ENCODE measurements at places on chromosomes 2 and 18.

- DNase-seq: no peak
These were observed 290.5 kb downstream of the GULP1 start for GRCh38 chr2:188582211-188582610.

DNA sequence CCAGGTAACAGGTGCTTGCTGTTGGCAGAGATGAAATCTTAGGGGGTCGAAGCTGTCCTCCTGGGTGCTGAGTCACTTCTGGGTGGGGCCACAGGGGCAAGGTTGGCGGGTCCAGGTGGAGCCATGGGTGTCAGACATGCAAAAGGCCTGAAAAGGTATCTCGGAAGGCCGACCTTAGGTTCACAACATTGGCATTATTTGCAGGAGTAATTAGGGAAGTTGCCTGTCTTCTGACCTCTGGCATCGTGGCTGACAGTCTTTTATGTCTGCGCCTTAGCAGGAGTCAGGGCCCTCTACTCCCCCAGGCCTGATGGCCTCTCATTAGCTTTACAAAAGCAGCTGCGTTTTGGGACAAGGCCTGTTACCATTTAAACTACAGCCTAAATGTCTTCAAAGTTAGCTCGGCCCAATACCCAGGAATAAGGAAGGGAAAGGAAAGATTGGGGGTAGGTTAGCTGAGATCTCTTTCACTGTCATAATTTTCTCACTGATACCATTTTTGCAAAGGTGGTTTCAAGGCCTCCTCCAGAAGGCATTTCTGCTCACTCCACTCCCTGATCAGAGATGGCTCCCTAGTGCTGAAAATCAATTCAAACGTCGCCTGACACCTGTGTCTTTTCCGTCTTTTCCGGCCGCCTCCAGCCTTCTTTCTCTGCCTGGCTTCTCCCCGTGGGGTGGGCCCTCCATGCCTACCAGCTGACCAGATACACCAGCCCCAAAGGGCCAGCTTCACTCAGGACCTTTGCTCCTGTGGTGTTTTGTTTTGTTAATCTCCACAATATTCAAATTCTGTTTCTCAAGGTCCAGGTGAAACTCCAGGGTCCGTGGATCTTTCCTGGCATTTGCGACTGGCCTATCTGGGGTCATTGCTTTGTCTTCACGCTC, 90.8 kb downstream of the RHOB start:
- DNase-seq: no peak

GRCh38 chr18:22238036-22238435, 68.6 kb downstream of the GATA6 start:
- DNase-seq: no peak

DNA sequence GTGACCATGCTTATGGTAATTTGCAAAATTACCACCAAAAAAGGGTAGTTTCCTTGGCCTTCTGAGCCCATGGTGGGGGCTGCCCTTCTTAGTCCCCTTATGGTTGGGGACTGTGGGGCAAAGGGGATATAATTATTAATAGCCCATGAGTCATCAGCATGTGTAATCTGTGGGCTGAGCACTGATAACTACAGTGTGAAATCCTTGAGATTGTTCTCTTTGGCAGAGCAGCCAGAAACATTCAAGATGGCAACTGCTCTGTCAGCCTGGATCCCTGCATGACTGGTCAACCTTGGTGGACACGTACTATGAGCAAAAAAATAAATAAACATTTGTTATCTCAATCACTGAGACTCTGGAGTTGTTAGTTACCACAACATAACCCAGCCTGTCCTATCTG, 61.3 kb downstream of the MGAT4A start:
- no peak for DNase-seq

DNA sequence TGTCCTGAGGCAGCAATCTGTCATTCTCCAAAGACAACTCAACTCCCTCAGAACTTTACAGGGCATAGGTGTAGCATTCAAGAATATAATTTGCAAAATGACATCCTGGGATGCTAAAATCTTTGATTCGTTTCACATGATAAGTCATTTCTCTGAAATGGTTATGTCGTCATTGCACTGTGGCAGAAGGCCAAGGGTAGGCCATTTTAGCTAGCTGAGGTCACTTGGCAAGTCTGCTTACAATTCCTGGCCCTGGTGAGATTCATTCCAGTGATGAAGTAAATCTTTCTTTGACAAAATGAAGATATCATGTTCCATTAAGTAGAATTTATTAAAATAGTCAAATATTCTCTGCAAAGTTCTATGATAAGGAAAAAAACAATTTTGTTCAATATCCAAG, 1410.3 kb upstream of the LRRTM1 start:
- DNase-seq: no peak

DNA sequence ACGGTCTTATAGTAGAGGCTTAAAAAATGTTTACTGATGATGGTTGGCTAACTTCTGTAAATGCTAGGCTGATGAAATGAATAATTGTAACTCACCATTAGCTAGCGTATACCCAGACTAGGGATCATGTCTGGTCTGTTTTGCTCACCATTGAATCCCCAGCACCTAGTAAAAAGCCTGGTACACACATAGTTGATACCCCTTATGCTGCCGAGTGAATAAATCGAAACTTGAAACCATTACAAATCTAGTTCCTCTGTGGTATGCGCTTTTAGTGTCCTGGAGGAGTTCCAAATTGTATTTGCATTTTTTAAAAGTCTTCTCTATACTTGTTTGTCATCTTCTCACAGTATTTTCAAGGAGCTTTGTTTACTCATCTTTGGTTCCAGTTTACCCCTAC, 1.3 kb downstream of the TAF1B start:
- DNase-seq: no peak

DNA sequence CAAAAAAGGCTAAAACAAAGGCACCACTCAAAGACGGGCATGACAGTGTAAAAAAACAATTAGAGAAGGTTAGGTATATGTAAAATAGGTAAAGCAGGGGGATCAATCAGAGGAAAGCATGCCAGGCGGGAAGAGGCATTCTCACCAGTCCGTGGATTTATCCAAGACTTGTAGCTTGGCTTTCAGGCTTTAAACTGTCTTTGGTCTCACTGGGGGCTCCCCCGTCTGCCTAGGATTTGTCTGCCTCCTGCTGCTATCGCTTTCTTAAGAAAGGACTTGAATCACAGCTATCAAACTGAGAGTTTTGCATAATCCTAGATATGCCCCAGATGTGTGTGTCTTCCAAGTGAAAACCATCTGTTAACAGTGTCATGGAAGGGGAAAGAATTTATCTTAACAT, 11.1 kb upstream of the GORASP2 start:
- DNase-seq: no peak

GRCh38 chr2:27830656-27831055, 59.1 kb downstream of the MRPL33 start:
- no peak for DNase-seq

GRCh38 chr2:34025196-34025595, 426.1 kb upstream of the FAM98A start:
- no peak for DNase-seq

- DNase-seq: no peak
These were observed 681.3 kb downstream of the ADCYAP1 start for GRCh38 chr18:1585881-1586488.

DNA sequence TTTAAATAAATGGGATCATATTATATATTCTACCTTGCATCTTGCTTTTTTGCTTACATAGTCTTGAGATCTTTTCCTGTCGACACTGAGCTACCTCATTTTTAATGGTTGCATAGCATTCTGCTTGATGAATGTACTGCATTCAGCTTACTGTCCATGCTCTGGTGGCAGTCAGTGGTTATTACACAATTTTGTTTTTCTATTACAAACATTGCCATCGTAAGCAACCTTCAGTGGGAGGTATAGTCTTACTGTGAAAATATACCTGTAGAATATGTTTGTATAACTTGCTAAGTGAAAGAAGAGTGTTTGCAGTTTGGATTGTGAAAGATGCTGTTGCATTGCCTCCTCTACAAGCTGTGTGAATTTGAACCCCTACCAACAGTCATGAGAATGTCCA, 43.4 kb downstream of the UBXN4 start:
- DNase-seq: no peak

DNA sequence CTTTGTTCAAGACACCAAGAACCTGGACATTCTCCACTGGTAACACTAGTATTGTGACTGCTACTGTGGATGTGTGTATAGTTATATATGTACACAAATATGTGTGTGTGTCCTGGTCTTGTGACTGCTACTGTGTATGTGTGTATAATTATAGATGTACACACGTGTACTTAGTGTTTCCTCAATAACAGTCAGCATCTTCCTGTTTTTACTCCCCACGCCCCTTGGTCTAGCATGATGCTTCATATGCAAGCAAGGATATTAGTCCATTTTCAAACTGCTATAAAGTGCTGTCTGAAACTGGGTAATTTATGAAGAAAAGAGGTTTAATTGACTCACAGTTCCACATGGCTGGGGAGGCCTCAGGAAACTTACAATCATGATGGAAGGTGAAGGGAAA, 802.7 kb downstream of the RNF144A start:
- DNase-seq: no peak

GRCh38 chr2:169230204-169230603, 132.1 kb downstream of the LRP2 start:
- no peak for DNase-seq

DNA sequence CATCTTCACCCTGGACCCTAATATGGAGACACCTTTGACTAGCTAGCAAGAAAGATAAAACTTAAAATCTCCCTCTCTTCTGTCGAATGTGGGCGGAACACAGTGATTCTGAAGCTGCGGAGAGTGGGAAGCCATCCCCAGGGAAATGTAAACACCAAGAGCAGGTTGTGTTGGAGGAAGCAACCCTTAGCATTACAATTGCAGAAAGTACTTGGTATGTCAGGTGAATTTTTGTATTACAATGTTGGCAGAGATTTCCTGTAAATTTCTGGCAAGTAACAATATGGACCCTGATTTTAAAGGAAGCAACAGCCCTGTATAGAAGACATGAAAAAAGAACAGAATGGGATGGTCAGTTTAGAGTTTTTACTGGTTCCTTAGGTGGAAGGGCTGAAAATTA, 35.8 kb downstream of the TSN start:
- no peak for DNase-seq

DNA sequence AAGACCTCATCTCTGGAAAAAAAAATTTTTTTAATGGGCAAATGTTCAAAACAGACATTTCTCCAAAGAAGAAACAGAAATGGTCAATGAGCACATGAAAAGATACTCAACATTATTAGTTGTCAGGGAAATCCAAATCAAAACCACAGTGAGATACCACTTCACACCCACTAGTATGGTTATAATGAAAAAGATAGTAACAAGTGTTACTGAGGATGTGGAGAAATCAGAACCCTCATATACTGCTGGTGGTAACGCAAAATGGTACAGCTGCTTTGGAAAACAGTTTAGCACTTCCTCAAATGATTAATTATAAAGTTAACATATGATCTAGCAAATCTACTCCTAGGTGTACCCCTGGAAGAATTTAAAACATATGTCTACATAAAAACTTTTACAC, 29.0 kb upstream of the TCF7L1 start:
- no peak for DNase-seq

- DNase-seq: no peak
These were observed 193.0 kb downstream of the NAPG start for GRCh38 chr18:10718809-10719208.

GRCh38 chr2:212815453-212815852, 276.9 kb upstream of the ERBB4 start:
- no peak for DNase-seq

DNA sequence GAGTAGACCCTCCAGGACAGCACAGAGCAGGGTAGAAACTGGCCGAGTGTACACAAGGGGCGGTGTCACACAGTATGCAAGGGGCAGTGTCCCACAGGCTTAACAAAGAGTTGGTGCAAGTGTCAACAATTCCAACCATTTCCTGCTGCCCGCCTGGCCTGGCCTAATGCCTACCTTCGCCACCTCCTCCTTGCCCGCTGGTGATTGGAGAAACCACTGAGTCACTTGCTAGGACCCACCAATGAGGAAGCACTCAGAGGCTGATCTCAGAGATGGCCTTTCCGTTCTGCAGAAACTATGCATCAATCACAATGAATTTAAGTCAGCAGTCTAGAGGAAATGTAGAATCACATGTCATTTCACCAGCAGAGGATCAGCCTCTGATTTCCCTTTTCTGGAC, 263.3 kb upstream of the PKDCC start:
- no peak for DNase-seq

DNA sequence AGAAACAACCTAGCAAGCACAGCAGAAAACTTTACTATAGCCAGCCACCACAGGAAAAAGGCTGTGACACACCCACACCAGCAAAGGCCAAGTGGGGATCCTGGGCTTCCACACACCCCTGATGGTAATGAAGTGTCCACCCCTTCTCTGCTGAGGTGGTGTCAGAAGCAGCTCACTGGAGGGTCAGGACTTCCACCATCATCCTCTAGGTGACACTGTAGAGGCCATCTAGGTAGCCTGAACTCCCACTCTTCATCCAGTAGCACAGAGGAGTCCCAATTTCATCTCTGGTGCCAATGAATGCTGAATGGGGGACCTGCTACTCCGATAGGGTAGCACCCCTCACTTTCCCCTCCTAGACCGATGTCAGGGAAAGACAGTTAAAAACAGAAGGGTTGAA, 1544.4 kb downstream of the LRP1B start:
- no peak for DNase-seq

DNA sequence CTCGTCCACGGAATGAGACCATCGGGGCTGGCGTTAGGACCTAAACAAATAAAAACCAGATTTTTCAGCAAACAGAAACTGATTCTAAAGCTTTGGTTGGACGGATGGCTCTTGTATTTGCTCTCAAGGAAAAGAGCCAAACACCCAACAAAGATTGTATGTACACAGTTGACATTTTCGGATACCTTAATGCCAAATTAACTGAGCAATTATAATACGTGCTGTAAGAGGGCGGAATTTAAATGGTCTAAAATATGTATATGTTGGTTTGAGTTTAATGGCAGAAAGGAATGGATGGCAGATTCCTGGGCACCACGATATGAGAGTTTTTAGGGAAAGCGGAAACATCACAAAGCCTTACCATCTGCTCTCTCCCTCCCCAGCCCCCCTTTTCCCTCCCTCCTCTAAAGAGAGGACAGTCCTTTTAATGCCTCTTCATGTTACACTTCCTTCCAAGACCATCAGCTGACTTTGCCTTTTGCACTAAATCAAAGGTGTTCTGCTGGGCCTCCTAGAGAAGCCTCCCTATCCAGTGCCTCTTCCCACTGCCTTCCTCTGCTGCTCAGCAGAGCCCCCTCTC, 33.3 kb downstream of the STAT1 start:
- DNase-seq: no peak

GRCh38 chr18:35071819-35072247, 30.6 kb downstream of the MAPRE2 start:
- no peak for DNase-seq

- DNase-seq: no peak
These were observed 129.5 kb downstream of the EVA1A start for GRCh38 chr2:75431276-75431675.

DNA sequence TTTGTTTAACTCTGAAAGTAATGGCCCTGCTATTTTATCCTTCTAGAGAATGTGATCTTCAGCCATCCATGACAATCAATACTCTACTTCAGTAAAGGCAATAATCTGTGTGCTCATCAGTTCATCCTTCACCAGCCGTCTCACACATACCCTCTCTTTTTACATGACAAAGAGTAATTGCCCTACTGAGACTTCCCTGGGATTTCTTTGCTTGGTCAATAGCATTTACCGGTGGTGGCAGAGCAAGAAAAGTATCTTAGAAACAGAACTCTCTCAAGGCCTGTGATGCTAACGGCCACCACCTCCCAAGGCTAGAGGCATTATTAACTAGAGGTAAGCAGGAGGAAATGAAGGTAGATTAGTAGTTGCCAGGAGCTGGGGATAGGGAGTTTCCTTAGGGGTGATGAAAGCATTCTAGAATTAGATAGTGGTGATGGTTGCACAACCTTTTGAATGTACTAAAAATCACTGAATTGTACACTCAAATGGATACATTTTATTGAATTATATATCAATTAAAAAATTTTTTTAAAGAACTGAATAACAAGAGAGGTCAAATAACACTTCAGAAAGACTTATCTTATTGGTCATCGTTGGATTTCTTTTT, 57.9 kb upstream of the EPC2 start:
- no peak for DNase-seq

Measured in activated CD8-positive, alpha-beta memory T cell treated with anti-CD3 and anti-CD28 coated beads for 24 hours (primary cell).